ENCODE measurements at places on chromosomes 3 and 15. TPM values are rescaled to one million over a fixed set of nuclear protein-coding genes. Genes with fewer than 3 reads are reported as not detected.

RTP1 gene
- not detected for total RNA-seq

IL17RE gene
- total RNA-seq = 21.5 TPM

KNG1 gene
- total RNA-seq = not detected

- H3K27me3 ChIP-seq = no peaks in the 10 kb centered on the region
- no peaks in the 10 kb centered on the region for H3K36me3 ChIP-seq
Observed at GRCh38 chr3:192422321-192422996, 304.9 kb downstream of the FGF12 start.

DNA sequence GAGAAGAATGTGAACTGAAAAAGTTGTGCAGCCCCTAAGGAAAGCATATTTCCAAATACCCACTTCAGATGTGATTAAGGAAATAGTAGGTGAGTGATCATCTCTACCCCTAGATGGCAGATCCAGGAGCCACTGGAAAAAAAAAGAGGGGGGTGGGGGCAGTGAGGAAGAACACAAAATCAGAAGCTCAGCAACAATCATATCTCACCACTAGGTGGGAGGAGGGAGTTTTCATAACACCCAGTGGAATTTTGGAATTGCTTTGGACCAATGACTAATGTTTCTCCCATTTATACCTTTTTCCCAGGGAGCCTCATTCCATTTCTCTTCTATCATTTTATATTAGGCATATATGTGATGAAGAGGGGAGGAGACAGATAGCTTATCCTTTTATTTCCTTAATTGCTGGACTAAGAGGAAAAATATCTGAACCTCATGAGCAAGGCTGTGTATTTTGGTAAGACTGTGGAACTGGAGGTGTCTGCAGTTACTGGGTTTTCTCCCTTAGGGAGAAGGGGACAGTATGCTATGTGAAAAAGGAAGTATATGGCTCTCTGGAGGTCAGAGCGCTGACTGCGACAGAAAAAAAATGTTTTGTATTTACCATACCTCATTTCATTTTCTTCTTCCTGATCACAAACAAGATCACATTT is 363.4 kb downstream of the GAP43 start:
- H3K4me1 ChIP-seq = no peaks in the 10 kb centered on the region
- H3K4me3 ChIP-seq = no peak overlapping the region
- no peaks in the 10 kb centered on the region for H3K36me3 ChIP-seq
- no peak overlapping the region for H3K27ac ChIP-seq
- DNase-seq = no peak

- peak; percentile 45 for DNase-seq
- H3K27ac ChIP-seq = peak overlapping the region; percentile 56
- H3K4me1 ChIP-seq = peaks cover 23% of the 10 kb centered on the region
- H3K27me3 ChIP-seq = no peaks in the 10 kb centered on the region
Observed at GRCh38 chr3:57007521-57008460, 52.7 kb upstream of the SPATA12 start.

DNA sequence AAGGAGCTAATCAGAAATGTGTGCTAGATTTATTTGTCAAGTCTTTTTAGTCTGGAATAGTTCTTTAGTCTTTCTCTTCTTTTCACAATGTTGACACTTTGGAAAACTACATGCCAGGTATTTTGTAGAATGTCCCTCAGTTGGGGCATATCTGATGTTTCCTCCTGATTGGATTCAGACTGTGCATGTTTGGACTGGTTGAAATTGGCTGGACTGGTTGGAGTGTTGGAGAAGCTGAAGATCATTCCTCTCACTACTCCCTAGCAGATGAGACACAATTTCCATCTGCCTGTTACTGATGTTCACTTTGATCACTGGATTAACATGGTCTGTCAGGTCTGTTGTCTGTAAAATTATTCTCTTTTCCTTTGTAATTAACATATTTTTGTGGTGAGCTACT is 3.7 kb downstream of the NME9 start:
- no peak overlapping the region for H3K4me3 ChIP-seq
- H3K4me1 ChIP-seq = peaks cover 9% of the 10 kb centered on the region
- H3K36me3 ChIP-seq = no peaks in the 10 kb centered on the region
- no peak overlapping the region for H3K27ac ChIP-seq
- DNase-seq = no peak
- peaks cover 5% of the 10 kb centered on the region for H3K27me3 ChIP-seq

GRCh38 chr3:133377396-133377795 is 22.5 kb upstream of the BFSP2 start:
- H3K27ac ChIP-seq = no peak overlapping the region
- no peaks in the 10 kb centered on the region for H3K27me3 ChIP-seq
- peaks cover 11% of the 10 kb centered on the region for H3K36me3 ChIP-seq
- H3K4me3 ChIP-seq = no peak overlapping the region

- H3K4me3 ChIP-seq = no peak overlapping the region
- DNase-seq = no peak
- H3K27ac ChIP-seq = peak overlapping the region; percentile 58
- no peaks in the 10 kb centered on the region for H3K27me3 ChIP-seq
- H3K4me1 ChIP-seq = peaks cover 89% of the 10 kb centered on the region
Observed at GRCh38 chr3:66492672-66493071, 8.2 kb downstream of the LRIG1 start.

GRCh38 chr15:58952751-58953150 is 19.3 kb upstream of the SLTM start:
- no peak overlapping the region for H3K4me3 ChIP-seq
- no peaks in the 10 kb centered on the region for H3K36me3 ChIP-seq
- H3K27me3 ChIP-seq = no peaks in the 10 kb centered on the region
- no peak for DNase-seq

All from lower lobe of right lung (tissue), 2 donors.